ENCODE measurements at places on chromosomes 4 and X.
A peak's percentile ranks its signal among the peaks of the same experiment; 100 is the strongest.

DNA sequence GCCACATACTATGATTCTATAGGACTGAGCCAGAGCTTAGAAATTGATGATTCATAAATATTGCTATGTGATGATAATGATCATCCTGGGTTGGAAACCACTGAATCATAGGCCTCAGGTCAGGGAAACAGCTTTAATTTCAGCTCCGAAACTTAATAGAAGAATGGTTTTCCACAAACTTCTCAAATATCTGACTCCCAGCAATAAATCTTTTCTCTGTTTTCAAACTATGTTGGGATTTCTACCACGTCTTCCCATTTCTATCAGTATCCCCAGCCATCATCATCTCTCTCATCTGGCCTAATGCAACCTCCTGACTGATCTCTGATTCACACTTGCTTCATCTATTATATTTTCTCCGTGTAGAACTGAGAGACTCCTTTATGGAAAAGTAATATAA, 521.8 kb upstream of the AGA start:
- peak; percentile 19 for DNase-seq

DNA sequence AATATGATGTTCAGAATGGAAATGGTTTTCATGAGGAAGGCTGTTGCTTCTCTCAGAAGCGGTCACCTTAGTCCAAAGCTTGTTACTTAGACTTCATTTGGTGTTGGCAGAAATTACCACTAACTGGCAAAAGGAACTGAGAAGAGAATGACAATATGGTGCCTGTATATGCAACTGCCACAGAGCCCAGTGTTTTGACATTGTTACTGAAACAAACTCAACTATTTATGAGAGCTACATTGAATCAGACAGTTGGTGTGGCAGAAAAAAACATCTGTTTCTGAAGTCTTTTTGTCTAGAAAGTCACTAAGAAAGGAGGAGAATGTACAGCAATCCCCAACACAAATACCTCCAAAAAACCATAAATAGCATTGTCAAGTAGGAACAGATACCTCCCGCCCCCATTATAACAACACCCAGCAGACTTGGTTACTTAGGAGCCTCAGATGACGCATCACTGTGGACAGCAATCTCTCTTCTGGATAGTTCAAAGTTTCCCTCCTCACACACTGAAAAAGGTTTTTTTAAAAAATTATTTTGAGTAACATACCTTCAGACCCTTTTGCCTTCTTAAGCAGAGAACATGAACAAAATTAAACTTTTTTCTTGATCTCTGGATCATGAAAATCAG, 92.2 kb downstream of the MAML3 start:
- no peak for DNase-seq

- no peak for DNase-seq
These were observed 111.1 kb upstream of the ACSL4 start for GRCh38 chrX:109843963-109844751.

DNA sequence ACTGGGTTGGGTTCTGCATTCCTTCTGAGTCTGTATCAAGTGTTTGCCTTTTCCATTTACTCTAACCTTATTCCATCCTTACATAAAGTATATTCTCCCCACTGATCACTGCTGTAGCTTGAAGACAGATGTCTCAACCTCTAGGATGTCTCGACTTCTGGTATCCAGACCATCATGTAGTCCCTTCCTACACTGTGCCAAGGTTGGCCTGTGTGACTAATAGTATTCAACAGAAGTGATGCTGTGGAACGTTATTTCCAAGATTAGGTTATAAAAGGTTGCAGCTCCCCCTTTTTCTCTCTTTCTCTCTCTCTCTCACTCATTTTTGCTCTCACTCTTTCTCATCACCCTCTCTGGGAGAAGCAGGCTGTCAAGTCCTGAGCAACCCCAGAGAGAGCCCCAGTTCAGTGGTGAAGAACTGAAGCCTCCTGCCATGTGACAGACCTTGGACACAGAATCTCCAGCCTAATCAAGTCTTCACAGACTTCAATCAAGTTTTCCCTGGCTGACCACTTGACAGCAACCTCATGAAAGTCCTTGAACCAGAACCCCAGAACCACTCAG, 75.4 kb downstream of the PRDM5 start:
- DNase-seq = no peak

- DNase-seq = no peak
These were observed 764 bp downstream of the PDGFRA start for GRCh38 chr4:54229631-54230483.

DNA sequence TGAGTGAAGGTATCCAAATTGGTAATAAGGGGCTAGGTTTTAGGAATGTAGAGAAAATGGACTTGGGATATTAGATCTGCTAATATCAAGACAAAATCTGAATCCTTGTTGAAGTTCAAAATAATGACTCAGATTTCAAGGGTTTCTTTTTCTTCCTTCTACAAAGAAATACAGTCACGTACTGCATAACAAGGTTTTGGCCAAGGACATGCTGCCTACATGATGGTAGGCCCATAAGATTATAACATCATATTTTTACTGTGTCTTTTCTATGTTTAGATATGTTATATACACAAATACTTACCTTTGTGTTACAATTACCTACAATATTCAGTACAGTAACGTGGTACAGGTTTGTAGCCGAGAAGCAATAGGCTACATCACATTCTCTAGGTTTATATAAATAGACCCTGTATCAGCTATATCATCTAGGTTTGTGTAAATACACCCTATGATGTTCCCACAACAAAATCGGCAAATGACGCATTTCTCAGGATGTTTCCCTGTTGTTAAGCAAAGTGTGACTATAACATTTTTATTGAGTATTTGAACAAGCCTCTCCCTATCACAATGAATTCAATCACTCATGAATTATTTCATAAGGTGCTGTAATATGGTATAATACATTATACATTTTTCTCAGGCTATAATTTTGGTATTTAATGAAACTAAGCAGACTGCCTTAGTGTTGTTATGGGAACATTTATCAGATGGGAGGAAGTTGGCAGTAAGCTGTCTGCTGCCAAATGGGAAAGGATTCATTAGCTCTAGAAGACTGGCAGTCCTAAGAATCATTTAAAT, 186.3 kb downstream of the PPP3CA start:
- DNase-seq = no peak

GRCh38 chrX:17740137-17741122, 3.1 kb downstream of the SCML1 start:
- no peak for DNase-seq

GRCh38 chrX:10726647-10727046, 106.3 kb upstream of the MID1 start:
- DNase-seq = peak; percentile 29

DNA sequence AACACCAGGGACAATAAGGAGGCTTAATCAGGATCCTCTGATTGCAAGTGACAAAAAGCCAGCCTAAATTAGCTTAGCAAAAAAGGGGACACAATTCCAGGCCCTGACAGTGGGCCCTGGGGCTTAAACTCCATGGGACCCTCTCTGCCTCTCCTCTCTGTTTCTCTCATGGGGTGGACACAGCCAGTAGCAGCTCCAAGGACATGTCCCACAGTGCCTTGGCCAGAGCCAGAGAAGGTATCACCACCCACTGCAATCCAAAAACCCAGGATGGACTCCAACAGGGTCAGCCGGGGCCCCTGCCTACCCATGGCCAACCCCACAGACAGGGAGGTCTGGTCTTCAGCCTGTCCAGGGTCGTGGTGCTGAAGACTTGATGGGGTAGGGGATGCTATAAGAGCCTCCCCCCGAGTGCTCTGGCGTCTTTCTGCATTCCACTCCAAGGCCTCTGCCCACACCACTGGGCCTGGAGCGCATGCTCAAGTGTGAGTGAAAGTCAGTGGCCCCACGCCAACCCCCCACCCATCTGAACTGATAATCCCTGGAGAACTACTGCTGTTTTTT, 19.7 kb upstream of the PPP2R2C start:
- no peak for DNase-seq

GRCh38 chr4:89610236-89610635, 226.7 kb downstream of the SNCA start:
- no peak for DNase-seq

- DNase-seq = no peak
These were observed 15.5 kb upstream of the GPR82 start for GRCh38 chrX:41708486-41708885.

DNA sequence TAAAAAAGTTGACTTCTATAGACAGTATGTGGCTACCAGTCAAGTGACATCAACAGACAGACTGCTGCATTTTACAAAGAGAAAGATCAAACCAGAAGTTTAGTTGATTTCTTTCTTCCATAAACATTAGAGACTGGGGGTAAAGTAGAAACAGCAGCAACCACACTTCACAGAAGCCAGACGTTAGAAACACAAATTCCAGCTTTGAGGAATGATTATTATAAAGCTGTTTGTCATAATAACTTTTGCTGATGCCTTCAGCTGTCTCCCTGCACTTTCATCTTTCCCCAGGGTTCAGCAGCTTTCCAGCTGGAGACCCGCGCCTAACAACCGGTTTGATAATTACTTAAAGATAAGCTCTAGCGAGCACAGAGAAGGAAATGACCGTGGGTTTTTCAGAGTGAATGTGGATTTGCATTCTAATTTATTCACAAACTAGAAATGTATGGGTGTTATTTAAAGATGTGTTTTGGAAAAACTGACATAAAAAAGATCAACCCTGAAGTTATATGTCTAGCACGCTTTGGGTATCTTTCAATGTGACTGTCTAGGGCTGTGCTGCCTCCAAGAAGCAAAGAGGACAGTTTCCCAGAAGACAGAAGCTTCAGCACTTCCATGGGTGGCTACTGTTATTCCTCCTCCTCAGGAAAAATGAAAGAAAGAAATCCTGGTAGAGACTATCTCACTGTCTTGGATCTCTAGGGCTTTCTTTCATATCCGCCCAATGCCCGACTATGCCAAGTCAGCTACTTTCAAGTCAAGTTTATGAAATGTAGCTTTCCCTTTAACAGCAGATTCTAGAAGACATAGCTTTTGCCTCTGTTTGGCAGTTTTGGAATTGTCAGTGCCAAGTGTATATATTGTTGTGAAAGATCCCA, 15.0 kb upstream of the ENAM start:
- DNase-seq = no peak

GRCh38 chr4:48495941-48496340, 5.9 kb downstream of the ZAR1 start:
- no peak for DNase-seq

- DNase-seq = no peak
These were observed 154.6 kb downstream of the GUCY2F start for GRCh38 chrX:109327251-109327650.

GRCh38 chr4:1356181-1356998, 9.4 kb downstream of the UVSSA start:
- no peak for DNase-seq

- no peak for DNase-seq
These were observed 2.7 kb upstream of the PYURF start for GRCh38 chr4:88526221-88526815.

GRCh38 chrX:48826876-48827653, 752 bp downstream of the ERAS start:
- no peak for DNase-seq

DNA sequence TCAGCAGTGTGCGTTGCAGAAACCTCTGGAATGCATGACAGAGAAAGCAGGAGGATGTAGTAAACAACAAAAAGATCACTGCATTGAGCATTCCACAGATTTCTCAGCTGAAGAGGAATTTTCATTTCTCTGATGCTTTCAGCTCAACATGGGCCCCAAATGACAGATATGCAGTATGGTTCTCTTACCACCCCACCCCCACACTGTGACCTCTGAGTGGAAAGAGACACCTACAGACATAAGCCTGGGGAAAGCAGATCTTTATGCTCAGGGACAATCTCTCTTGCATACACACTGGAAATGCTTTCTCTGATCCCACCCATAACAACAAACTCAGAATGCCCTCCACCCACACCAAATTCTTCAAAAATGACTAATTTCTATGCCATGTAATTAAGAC, 983.7 kb upstream of the LCORL start:
- DNase-seq = no peak

GRCh38 chrX:53188763-53189162, 36.2 kb downstream of the KDM5C start:
- DNase-seq = no peak

GRCh38 chr4:105107095-105107856, 39.4 kb upstream of the TET2 start:
- DNase-seq = no peak

- DNase-seq = no peak
These were observed 1546.6 kb upstream of the TENM3 start for GRCh38 chr4:180696460-180697092.

DNA sequence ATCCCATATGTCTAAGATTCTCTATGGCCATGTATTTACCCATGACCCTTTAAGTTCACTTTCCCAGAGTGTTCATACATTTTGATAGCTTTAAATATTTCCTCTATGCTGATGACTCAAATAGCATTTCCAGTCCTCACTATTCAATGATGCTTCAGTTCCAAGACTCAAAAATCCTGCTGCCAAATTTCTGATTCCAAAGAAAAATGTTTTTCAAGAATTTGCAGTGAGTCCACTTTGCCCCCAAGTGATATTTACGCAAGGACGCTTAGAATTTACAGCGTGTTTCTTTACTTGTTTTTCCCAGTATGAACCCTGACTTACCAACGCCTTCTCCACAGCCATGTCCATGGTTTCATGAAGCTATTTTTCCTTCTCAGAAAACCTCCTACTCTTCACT, 127.9 kb upstream of the PCDH18 start:
- no peak for DNase-seq

- DNase-seq = no peak
These were observed 97.5 kb downstream of the KCTD8 start for GRCh38 chr4:44351069-44351468.

GRCh38 chr4:159353422-159354116, 250.7 kb downstream of the RAPGEF2 start:
- no peak for DNase-seq

DNA sequence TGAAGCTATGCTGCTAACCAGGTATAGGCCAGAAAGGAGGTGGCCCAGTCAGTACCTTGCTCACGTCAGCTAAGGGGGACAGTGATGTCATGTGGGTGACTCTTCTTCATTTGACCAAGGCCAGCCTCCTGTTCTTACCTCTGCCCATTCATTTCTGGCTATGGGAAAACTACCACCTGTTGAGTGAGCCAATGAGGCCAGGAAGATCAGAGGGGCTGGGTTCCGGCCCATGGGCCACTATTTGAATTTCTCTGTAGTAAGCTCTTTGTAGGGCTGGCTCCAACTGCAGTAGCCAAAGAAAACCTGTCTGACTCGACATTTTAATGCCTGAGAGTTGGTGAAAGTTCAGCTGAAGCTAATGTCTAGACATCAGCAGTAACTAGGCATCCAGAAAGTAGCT, 102.6 kb downstream of the AKAP4 start:
- DNase-seq = no peak

GRCh38 chr4:54101190-54102041, 1.5 kb downstream of the GSX2 start:
- no peak for DNase-seq

- DNase-seq = no peak
These were observed 1.7 kb upstream of the MXRA5 start for GRCh38 chrX:3348191-3348590.

DNA sequence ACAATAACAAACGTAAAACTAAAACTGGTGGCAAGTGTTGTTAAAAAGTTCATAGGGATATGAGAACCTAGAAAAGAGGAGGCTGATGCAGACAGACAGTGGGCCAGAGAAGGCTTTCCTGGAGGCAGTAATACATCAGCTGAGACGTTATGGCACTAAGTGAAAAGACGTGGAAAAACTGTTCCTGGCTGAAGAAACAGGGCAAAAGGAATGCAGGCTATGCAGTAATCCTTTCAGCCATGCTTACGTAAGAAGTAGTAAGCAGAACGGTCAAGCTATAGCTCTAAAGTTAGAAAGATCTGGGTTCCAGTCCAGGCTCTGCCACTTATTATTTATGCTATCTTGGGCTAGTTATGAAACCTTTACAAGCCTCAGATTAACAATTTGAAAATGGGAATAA, 6.4 kb downstream of the LAMTOR3 start:
- DNase-seq = no peak
